Renal cortical epithelial cell (primary cell): ENCODE measurements at places on chromosomes 13 and 19.

- no peak for DNase-seq
Measured at GRCh38 chr13:100495455-100495854, 93.1 kb downstream of the GGACT start.

- peak; percentile 99 for DNase-seq
Measured at GRCh38 chr13:72290962-72291681, 424.1 kb upstream of the DACH1 start.

- peak; percentile 69 for DNase-seq
Measured at GRCh38 chr13:69721631-69722030, 386.0 kb upstream of the ATXN8OS start.

DNA sequence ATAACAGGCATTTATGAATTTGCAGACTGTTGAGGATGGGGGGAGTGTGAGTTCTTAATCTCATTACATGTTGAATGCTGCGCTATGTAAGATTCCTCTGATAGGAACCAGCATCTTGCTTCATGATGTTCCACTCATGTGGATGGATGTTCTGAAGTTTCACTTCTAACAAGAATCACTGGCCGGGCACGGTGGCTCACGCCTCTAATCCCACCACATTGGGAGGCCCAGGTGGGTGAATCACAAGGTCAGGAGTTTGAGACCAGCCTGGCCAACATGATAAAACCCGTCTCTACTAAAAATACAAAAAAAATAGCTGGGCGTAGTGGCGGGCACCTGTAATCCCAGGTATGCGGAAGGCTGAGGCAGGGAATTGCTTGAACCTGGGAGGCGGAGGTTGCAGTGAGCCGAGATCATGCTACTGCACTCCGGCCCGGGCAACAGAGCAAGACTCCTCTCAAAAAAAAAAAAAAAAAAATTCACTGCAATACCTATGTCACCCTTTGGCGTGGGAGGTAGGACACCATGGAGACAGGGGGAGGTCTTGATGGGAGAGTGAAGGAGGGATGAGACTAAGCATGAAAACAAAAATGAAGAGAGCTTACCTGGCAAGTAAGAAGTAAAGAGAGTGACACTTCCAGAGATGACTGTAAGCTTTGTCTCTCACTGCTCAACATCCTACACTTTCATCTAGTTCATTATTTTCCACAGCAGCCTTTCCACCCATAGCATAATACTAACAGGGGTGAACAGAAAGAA is 133.0 kb downstream of the DCT start:
- DNase-seq, result no peak

- no peak for DNase-seq
Measured at GRCh38 chr19:2734589-2735288, 5.1 kb downstream of the SLC39A3 start.

- no peak for DNase-seq
Measured at GRCh38 chr19:4302243-4302640, at the start of gene TMIGD2. Gene TMIGD2 (minus strand): TSS chr19:4302389. CDS start chr19:4302385, 4 bp downstream.

- DNase-seq, result no peak
Measured at GRCh38 chr13:43071824-43072223, 48.4 kb downstream of the DNAJC15 start.

DNA sequence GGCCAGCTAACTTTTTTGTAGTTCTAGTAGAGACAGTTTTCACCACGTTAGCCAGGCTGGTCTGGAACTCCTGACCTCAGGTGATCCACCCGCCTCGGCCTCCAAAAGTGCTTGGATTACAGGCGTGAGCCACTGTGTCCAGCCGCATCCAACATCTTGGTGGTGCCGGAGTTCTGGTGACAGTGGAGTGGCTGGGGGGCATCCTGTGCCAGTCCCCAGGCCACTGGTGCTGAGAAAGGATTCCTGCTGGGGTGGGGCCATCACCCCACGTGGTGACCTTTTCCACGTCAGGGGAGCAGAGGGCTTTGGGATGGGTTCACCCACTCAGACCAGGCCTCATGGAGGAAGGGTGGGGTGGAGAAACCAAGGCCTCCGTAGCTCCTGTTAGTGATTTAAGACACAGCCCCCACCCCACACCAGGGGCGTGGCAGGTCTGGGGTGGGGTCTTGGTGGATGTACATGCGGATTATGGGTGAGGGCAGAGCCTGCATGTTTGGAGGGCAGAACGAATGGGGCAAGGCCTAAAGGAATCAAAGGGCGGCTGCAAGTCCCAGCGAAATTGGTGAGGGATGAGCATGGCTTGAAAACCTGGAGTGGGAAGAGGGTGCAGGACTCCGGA is 12.9 kb upstream of the TUBB4A start:
- DNase-seq, result no peak

GRCh38 chr13:106314417-106314816 is 221.0 kb downstream of the EFNB2 start:
- DNase-seq, result no peak

GRCh38 chr13:73258406-73258805 is 199.6 kb downstream of the KLF5 start:
- no peak for DNase-seq

DNA sequence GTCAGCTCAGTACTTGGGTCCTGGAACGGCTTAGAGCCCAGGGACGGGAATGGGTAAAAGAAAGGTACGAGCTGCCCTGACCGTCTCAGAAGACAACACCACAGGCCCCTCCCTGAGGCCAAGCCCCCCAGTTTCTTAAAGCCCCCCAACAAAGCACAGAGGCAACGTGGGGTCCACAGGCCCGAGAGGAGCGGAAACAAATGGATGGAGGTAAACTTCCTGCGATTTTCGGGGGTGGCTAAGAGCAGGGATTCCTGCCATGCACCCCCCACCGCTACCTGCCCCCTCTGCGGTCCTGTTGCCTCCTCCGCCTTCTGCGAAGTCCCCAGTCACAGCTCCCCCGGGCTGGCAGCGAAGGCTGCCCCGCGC is 48.2 kb downstream of the PTPRS start:
- no peak for DNase-seq

DNA sequence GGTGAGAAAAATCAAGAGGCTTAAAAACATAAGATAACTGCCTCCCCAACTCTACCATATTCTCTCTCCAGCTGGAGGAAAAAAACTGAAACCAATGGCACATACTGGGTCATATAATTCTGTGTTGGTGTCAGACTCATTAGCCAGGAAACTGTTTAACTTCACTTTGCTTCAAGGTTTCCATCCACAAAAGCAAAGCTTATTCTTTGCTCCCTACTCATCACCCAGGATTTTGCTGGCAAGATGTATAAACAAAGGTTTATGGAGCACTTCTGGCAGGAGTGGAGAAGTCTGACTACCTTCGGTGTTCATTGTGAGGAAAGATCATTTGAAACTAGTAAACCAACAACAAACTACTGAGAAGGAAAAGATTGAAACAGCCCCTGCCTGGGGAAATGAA is 197.5 kb upstream of the SERP2 start:
- DNase-seq, result peak; percentile 36

DNA sequence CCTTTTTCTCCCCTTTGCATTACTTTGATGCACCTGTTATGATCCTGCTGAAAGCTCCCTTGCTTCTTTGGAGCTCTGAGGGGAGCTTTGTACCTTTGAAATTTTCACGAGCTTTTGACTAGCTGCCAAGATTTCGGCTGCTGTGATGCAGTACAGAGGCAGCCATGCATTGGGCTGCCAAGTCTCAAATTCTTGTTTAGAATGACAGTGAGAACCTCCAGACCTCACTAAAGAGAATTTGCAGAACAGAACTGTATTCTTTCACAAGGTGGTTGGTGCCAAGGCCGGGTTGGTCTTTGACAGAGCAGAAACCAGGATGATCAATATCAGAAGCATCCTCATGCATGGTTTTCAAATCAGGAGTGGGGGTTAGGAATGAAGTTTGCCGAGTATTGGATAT is 414.8 kb downstream of the GPC5 start:
- DNase-seq, result no peak

GRCh38 chr13:78241278-78241919 is 322.8 kb upstream of the EDNRB start:
- peak; percentile 17 for DNase-seq

- DNase-seq, result no peak
Measured at GRCh38 chr19:56132316-56132822, 8.7 kb upstream of the ZNF444 start.

DNA sequence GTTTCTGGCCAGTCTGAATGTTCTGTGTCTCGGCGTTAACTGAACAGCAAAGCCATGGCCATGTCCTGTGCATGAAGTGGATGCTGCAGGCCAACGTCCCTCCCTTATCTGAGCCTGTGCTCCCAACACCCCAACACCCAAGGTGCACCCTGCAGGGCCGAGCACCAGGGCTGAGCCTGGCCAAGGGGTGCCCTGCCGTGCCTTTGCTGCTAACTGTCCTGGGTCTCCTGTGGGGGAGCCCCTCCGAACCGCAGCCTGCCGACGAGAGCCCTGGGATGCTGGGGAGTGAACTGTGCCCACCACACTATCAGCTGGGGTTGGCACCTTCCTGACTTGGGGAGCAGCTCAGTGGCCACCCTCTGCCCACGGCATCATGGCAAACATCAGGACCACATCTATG is 17.6 kb downstream of the GPX4 start:
- no peak for DNase-seq

GRCh38 chr13:20195801-20196200 is 3.1 kb upstream of the GJB2 start:
- no peak for DNase-seq
